Bronchus fibroblast of lung (primary cell): ENCODE measurements at places on chromosomes 5 and 9. TPM values are rescaled to one million over a fixed set of nuclear protein-coding genes. Genes with fewer than 3 reads are reported as not detected.

Gene NOXA1
- 0.15 and 0.17 TPM in 2 replicates for total RNA-seq

Gene SLU7
- 36.1 and 40.2 TPM in 2 replicates for total RNA-seq

Gene NDST1
- total RNA-seq: 48.6 and 58.3 TPM in 2 replicates

Gene COL15A1
- total RNA-seq: 2.2 and 2.4 TPM in 2 replicates

Gene CCNB1
- 276 and 294 TPM in 2 replicates for total RNA-seq

Gene LPAR1
- 106 and 111 TPM in 2 replicates for total RNA-seq

Gene PCDHGC4
- 0.17 and 0.30 TPM in 2 replicates for total RNA-seq

Gene VDAC1
- total RNA-seq: 258 and 284 TPM in 2 replicates

Gene CATSPER3
- 0.17 and 0.30 TPM in 2 replicates for total RNA-seq

Gene TSSK1B
- total RNA-seq: not detected in 2 replicates

Gene PCDHB6
- not detected in 2 replicates for total RNA-seq

Gene CCNO
- 0.15 TPM in 1 of 2 replicates, not detected in the other for total RNA-seq

Gene SLC25A2
- not detected in 2 replicates for total RNA-seq

Gene AQP3
- 2.4 and 3.5 TPM in 2 replicates for total RNA-seq

Gene PSD2
- total RNA-seq: not detected in 2 replicates

Gene TRIM36
- total RNA-seq: 0.67 and 1.5 TPM in 2 replicates

Gene C9orf50
- total RNA-seq: 0.50 TPM in 1 of 2 replicates, not detected in the other

Gene ANKRD33B
- 3.7 and 4.0 TPM in 2 replicates for total RNA-seq

Gene DNAI1
- total RNA-seq: not detected in 2 replicates

Gene HAND1
- not detected in 2 replicates for total RNA-seq

Gene TERT
- not detected in 2 replicates for total RNA-seq

Gene PPP2R2B
- under 0.01 and 0.17 TPM in 2 replicates for total RNA-seq

Gene LECT2
- not detected in 2 replicates for total RNA-seq

Gene DNM1
- 4.5 and 5.7 TPM in 2 replicates for total RNA-seq

Gene GLDC
- total RNA-seq: 0.30 and 0.34 TPM in 2 replicates

Gene CARTPT
- total RNA-seq: not detected in 2 replicates

Gene PCDHA5
- total RNA-seq: not detected in 2 replicates

Gene FBP2
- not detected in 2 replicates for total RNA-seq

Gene SMIM33
- not detected in 2 replicates for total RNA-seq

Gene CNTNAP3
- total RNA-seq: 2.8 and 2.9 TPM in 2 replicates

Gene BBLN
- 188 and 202 TPM in 2 replicates for total RNA-seq

Gene SPATA31C1
- not detected in 2 replicates for total RNA-seq

Gene TAF1L
- total RNA-seq: not detected in 2 replicates

Gene ISL1
- total RNA-seq: not detected in 2 replicates

Gene MLANA
- not detected in 2 replicates for total RNA-seq

Gene NR4A3
- total RNA-seq: under 0.01 and 0.15 TPM in 2 replicates

Gene FOXD4L5
- not detected in 2 replicates for total RNA-seq

Gene LEAP2
- total RNA-seq: 0.34 and 0.45 TPM in 2 replicates

Gene IFNW1
- not detected in 2 replicates for total RNA-seq

Gene DEPDC1B
- 13.3 and 16.4 TPM in 2 replicates for total RNA-seq
